ENCODE measurements at places on chromosomes 5 and 9. TPM values are rescaled to one million over a fixed set of nuclear protein-coding genes. Genes with fewer than 3 reads are reported as not detected.

GRCh38 chr5:35365758-35366157, 135.5 kb upstream of the PRLR start:
- DNase-seq = peak; percentile 36

DNA sequence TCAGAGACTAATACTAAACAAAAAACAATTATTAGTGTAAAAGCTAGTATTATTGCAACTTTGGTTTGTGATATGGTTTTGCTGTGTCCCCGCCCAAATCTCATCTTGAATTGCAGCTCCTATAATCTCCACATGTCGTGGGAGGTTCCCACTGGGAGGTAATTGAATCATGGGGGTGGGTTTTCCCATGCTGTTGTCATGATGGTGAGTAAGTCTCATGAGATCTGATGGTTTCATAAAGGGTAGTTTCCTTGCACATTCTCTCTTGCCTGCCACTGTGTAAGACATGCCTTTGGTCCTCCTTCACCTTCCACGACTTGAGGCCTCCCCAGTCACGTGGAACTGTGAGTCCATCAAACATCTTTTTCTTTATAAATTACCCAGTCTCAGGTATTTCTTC, 325.9 kb upstream of the DAB2 start:
- no peak for DNase-seq

OBP2B gene
- not detected for total RNA-seq

HAVCR1 gene
- 397 TPM for total RNA-seq

LNPEP gene
- total RNA-seq = 72.9 TPM
